ENCODE measurements at places on chromosomes 13 and 19.

DNA sequence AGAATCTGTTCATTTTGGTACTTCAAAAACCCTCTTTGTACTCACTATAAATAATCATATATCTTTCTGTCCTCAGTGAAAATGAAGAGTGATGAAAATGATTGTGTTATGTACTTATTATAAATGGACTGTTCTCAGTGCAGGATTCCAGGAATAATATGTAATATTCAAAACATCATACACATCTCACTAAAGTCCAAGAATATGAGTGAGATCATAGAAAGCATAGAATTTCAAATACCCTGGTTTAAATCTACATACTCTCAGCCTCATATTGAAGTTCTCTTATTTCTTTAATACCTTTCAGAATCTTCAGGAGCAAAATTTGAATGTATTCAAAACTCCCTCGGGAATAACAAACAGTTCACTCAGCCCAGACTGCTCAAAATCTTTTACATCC lies 868.0 kb downstream of the SLITRK6 start:
- H3K27ac ChIP-seq: no peak overlapping the region
- peak; percentile 53 for DNase-seq
- H3K27me3 ChIP-seq: no peaks in the 10 kb centered on the region
- H3K4me3 ChIP-seq: no peak overlapping the region

- no peak overlapping the region for H3K27ac ChIP-seq
- no peaks in the 10 kb centered on the region for H3K4me1 ChIP-seq
- no peak overlapping the region for H3K4me3 ChIP-seq
- peak; percentile 75 for DNase-seq
- H3K27me3 ChIP-seq: no peaks in the 10 kb centered on the region
- H3K36me3 ChIP-seq: peaks cover 29% of the 10 kb centered on the region
Observed at GRCh38 chr19:40238775-40239174, 12.3 kb upstream of the CCNP start.

GRCh38 chr13:98313922-98314292 lies 136.8 kb upstream of the RNF113B start:
- DNase-seq: peak; percentile 82
- no peaks in the 10 kb centered on the region for H3K27me3 ChIP-seq
- no peak overlapping the region for H3K4me3 ChIP-seq
- peaks cover 7% of the 10 kb centered on the region for H3K36me3 ChIP-seq

DNA sequence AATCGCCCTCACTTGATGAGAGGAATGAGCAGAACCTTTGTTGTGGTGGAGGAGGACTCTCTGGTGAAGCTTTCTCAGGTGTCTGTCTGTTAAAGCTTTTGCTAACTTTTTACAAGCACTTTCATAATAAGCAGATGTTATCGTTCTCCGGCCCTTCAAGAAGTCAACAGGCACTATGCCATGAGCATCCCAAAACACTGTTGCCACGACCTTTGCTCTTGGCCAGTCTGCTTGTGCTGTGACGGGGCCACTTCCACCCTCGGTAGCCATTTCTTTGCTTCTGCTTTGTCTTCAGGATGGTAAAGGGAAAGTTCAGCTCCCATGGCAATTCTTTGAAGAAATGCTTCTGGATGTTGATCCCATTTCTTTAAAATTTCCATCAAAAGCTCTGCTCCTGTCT lies 93.5 kb upstream of the ANKRD10 start:
- no peak overlapping the region for H3K4me3 ChIP-seq
- no peaks in the 10 kb centered on the region for H3K36me3 ChIP-seq
- H3K4me1 ChIP-seq: peaks cover 22% of the 10 kb centered on the region
- no peak overlapping the region for H3K27ac ChIP-seq

DNA sequence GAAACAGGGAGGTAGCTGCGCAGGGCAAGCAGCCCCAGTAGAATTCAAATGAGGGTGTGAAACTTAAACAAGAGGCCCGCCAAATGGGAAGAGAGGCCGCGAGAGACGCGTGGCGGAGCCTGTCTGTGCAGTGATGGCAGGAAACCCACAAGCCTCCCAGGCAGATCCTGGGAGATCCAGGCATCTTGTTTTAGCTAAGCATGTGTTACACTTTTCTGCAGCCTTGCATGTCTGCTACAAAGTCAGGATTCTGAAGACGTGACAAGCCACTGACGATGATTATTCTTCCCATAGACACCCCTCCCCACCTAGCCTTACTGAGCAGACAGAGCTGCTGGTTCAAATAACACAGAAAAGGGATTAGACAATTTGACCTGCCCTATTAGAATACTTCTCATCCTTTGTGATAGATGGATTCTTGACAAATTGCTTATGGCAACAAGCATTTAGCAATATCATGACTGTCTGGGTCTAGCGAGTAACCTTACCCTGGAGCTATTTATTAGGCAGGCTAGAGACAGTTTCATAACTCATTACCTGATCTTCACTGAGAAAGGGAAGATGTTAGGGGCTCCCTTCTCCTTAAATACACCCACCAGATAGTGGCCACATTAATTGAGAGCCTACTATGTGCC lies 185.2 kb upstream of the IRS2 start:
- H3K4me1 ChIP-seq: no peaks in the 10 kb centered on the region
- H3K36me3 ChIP-seq: no peaks in the 10 kb centered on the region
- no peak overlapping the region for H3K4me3 ChIP-seq
- peaks cover 2% of the 10 kb centered on the region for H3K27me3 ChIP-seq
- no peak for DNase-seq

DNA sequence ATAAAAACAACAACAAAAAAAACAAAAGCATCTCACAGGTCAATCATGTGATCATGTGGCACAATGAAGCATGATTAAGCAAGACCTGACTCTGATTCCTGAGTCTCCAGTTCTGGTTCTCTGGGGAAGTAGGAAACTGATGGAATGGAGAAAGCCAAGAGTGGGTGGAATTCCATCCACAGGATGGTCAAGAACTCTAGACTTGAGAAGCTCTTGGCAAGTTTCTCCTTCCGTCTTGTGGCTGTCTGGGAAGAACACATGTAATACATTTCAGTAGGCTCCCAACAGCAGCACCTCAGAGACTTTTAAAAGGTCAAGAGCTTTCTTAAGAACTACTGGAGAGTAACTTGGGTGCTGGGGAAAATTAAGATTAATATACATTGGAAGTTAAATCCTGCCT lies 78.6 kb upstream of the TSHZ3 start:
- no peaks in the 10 kb centered on the region for H3K4me1 ChIP-seq
- H3K27me3 ChIP-seq: no peaks in the 10 kb centered on the region
- no peak overlapping the region for H3K27ac ChIP-seq

GRCh38 chr19:43766755-43767043 lies 11.9 kb upstream of the SMG9 start:
- no peak overlapping the region for H3K27ac ChIP-seq
- H3K4me1 ChIP-seq: peaks cover 46% of the 10 kb centered on the region

GRCh38 chr13:44426461-44426860 lies 52.8 kb downstream of the SERP2 start:
- H3K4me3 ChIP-seq: no peak overlapping the region
- peak; percentile 82 for DNase-seq
- H3K27ac ChIP-seq: no peak overlapping the region
- H3K27me3 ChIP-seq: peaks cover 7% of the 10 kb centered on the region

DNA sequence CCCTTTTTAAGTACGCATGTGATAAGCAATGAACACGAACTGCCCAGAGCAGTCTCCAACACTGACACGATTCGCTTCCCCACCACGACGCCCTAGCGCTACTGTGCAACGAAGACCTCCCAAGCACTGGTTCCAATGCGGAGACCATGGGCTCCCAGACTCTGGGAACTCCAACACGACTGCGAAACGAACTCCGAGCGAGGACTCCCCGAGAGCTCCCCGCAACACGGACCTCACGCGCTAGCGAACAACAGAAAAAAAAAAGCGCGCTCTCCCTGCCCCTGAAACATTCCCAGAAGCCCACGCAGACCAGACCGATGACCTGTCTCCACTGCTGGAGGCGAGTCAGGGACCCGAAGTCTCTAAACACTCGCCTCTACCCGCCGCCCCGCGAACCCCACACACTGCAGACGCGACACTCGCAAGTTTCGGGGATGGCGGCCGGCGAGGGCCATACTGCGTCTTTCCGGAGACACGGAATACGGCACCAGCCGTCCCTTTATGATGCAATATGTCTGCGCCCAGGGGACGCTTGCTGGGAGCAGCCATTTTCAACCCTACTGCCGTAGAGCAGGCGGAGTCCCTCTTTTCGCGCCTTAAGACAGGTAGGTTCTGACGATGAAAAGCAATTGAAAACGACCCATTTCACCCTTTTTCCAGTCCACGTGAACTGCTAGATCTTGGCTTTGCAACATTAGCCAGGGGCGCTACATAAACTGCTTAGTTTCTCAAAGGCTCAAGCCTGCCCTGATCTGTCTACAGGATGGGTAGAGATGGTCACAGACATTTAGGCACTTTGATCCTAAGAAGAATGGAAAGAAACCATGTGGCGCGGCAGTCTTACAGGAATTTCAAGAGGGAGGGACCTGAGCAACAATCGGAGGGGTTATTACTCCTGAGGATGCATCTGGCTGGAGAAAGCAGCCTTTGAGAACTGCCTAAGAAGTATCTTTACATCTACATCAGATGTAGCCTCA lies at the start of gene ZNF577:
ZNF577 (minus strand) TSS at position 430 of the 977 bp plus-strand sequence. CDS start 7,569 bp downstream, outside the sequence.
- DNase-seq: peak; percentile 86
- H3K36me3 ChIP-seq: peaks cover 28% of the 10 kb centered on the region
- H3K27me3 ChIP-seq: no peaks in the 10 kb centered on the region
- peak within 1 kb of the TSS; percentile 56 for H3K27ac ChIP-seq
- H3K4me1 ChIP-seq: peaks cover 3% of the 10 kb centered on the region

- peak; percentile 91 for DNase-seq
Observed at GRCh38 chr19:47765523-47766358, 12.8 kb upstream of the SELENOW start.

DNA sequence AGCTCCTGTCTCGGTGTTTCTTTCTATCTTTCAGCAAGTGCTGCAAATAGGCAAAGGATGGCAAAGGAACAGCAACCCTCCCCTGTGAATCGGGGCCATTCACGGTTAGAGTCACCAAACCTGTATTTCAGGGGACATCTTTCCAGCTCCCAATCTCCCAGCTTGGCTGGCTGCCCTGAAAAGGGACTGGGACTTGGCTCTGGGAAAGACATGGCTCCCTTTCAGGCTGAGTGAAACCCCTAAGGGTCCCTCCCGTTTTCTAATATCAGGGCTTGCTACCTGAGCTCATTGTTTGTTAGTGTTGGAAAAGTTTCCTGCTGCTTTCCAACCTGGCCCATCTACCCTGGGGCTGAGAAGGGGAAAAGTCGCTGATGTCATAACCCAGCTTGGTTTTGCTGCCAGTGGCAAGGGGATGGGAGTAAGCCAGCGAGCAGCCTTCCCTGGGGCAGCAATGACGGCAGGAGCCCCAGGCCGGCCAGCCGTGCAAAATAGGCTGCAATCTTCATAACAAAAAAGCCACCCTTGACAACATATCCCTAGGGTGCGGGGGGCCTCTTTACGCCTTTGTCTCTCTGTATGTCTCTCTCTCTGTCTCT lies 29.9 kb downstream of the SERP2 start:
- peaks cover 13% of the 10 kb centered on the region for H3K27me3 ChIP-seq
- H3K4me1 ChIP-seq: no peaks in the 10 kb centered on the region
- no peak overlapping the region for H3K27ac ChIP-seq
- H3K4me3 ChIP-seq: no peak overlapping the region

GRCh38 chr19:50669302-50670101 lies 20.3 kb downstream of the C19orf81 start:
- H3K36me3 ChIP-seq: no peaks in the 10 kb centered on the region
- H3K4me1 ChIP-seq: no peaks in the 10 kb centered on the region
- DNase-seq: peak; percentile 96
- no peak overlapping the region for H3K27ac ChIP-seq
- H3K27me3 ChIP-seq: peaks cover 25% of the 10 kb centered on the region
- H3K4me3 ChIP-seq: no peak overlapping the region

GRCh38 chr19:11300811-11301120 lies 4.8 kb downstream of the TSPAN16 start:
- H3K4me3 ChIP-seq: no peak overlapping the region
- H3K27ac ChIP-seq: no peak overlapping the region
- no peaks in the 10 kb centered on the region for H3K36me3 ChIP-seq
- DNase-seq: no peak
